Fibroblast of pulmonary artery (primary cell): ENCODE measurements at places on chromosomes 16 and 17.

DNA sequence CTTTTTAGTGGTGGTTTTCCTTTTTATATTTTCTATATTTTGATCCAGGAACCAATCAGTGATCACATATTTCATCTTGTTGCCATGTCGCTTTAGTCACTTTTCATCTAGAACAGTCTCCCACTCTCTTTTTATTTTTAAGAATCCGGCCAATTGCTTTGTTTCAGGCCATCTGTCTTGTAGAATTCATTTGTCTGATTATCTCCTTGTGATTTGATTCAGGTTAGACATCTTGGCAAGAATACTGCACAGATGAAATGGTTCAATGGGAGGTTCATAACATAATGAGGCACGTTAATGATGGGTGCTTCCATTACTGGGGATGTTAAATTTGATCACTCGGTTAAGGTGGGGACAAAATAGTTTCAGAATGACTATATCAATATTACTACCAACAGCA lies 49.1 kb downstream of the NUP88 start:
- no peak for DNase-seq

DNA sequence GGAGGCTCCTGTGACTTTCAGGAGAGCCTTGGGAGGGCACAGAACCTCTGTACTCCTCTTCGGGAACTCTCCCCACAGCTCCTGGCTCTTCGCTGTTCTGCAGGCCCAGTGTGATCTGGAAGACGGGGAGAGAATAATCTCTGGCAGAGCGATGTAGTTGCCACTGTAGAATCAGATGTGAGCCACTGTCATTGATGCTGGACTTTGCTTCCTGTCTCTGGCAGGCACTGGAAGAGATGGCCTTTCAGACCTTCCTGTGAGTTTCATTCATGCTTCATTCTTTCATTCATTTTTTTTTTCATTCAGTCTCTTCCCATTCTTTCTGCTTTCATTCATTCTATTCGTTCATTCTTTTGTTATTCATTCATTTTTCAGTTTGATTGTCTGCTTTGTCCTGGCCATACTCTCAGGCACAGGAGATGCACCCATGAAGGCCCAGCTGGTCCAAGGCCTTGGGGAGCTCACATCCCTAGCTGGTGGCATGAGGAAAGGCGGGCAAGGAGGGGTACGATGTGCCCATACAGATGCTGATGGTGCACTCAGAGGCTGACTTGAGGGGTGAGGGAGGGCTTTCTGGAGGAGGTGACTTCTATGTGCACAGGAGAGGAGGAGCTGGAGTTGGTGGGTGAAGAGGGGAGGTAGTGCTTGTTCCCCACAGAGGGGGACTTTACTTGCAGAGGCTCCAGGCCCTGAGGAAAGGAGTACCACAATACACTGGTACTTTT lies 44.2 kb downstream of the CMIP start:
- DNase-seq = no peak

GRCh38 chr16:1289477-1289866 lies 20.0 kb upstream of the UBE2I start:
- no peak for DNase-seq

- no peak for DNase-seq
Measured at GRCh38 chr17:38590988-38591758, 14.6 kb downstream of the SRCIN1 start.

DNA sequence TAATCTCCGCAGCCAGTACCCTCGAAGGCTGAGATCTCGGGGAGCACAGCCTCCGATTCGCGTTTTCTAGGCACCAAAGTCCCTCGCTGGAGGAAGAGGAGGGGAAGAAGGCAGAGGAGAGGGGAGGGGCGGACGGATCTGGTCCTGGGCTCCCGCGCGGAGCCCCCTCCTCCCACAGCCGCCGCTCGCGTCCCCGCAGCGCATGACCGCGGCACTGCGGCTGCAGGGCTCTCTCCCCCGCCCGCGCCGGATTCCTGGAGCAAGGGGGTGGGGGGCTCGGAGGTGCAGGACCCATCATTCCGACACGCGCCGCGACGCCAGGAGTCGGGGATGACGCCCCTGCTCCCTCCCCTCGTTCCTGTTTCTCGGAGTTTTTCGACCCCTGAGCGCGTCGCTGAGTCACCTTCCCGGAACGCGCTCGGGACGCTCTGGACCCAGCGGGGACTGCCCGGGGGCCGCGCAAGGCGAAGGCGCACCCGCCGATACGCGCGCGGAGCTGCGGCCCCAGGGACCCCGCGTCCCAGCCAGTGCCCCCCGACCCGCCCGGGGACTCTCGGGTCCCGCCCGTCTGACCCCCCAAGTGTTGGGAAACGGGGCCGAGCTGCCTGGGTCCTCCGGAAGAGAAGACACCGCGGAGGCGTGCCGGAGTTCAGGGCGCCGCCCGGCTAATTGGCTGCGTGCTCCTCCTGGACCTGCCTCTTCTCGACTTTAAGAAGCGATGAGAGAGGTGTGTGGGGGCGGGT lies 1.4 kb upstream of the SPHK1 start:
- peak; percentile 66 for DNase-seq

DNA sequence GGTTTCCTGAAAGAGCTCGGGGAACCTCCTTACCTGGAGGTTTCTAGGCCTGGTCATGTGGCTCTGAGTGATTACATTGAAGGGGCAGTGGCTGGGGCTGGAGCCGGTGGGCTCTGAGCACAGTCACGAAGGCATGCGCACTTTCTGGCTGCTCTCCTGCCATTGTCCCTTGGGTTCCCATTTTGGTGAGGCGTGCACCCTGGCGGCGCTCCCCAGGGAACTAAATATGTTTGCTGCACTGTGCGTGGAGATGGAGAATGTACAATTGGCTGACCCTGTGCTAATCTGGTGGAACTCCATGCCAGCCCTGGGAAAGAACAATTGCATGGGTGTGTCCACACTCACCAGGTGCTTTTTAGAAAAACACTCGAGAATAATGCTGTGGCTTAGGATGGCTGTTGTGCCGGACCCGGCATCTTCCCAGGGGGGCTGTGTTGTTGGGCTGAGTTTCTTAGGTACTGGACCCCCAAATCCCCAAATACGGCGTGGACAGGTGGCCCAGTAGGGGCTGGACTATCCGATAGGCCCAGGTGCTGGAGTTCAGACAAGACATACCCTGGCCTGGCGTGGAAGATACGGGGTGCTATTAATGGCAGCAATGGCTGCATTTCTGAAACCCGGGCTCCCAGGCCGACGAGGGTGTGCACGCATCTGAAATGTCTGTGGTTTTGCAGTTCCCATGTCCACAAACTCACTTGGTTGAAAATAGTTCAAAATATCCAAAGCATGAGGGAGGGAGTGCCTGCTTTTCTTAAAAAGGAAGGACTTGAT lies 230.5 kb downstream of the SEC14L1 start:
- no peak for DNase-seq

DNA sequence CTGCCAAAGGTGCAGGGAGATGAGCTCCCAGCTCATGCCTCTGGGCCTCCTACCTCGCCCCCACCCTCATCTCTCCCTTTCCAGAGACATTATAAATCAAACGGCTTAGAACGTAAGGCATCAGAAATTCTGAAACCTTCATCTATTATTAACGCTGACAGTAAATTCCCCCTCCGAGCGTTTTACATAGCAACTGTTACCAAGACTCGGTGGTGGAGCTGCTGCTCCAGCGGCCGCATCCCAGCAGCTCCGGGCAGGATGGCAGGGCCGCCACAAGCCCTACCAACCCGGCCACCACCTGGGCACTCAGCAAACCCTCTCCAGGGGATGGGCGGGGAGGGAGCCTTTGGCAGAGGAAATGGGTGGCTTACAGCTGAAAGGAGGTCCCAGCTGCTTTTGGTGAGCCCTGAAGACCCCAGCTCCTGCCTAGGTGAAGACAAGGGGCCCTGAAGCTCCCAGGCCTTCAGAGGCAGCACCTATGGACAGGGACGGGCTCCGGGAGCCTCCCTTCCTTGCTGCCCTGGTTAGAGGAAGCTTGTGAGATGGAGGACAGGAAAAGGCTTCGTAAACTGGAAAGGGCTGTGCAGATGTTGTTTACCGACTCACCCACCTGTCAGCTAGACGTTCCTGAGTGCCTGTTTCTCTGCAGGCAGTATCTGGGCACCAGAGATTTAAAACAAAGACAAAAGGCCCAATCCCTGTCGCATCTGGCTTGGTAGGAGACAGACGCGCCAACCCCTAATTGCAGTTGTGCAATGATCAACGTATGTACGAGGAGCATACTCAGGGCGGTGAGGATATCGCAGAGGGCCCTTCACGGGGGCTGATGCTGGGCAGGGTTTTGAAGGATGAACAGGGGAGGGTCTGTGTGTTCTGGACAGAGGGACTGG lies 76.9 kb downstream of the RAI1 start:
- no peak for DNase-seq

DNA sequence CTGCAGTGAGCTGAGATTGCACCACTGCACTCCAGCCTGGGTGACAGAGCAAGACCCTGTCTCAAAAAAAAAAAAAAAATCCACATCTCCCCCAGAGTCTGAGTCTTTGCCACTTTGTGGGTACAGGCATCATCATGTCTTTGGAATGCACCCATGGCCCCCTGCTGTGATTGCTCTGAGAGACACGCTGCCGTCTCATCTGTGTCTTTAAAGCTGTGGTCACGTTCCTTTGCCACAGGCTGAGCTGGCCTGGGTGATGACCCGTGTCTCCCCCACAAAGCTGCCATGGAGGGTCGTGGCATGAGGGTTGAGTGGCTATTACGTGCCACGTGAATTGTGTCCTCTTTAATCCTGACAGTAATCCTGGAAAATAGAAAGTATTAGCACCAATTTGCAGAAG lies 20.2 kb downstream of the CRISPLD2 start:
- no peak for DNase-seq

- peak; percentile 9 for DNase-seq
Measured at GRCh38 chr17:49063652-49064051, 66.5 kb downstream of the IGF2BP1 start.

GRCh38 chr17:50101346-50102163 lies 6.4 kb downstream of the PDK2 start:
- DNase-seq = peak; percentile 28

DNA sequence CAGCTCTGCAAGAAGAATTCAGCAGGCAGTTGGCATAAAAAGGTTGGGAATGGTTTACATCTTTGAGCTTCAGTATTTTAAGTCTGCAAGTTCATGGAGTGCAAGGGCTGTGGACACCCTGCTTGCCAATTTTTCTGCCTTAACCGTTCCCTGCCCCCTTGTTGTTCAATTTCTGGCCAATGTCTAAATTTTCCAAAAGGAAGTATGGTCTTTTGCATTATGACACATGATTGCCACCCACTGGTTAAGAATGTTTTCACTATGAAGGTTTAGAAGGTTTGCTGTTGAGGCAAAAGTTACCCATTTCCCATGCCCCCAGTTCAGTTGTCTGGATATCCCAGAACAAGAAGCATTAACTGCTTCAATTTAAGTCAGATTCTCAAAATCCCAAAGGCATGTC lies 441.9 kb downstream of the CDH13 start:
- peak; percentile 78 for DNase-seq

DNA sequence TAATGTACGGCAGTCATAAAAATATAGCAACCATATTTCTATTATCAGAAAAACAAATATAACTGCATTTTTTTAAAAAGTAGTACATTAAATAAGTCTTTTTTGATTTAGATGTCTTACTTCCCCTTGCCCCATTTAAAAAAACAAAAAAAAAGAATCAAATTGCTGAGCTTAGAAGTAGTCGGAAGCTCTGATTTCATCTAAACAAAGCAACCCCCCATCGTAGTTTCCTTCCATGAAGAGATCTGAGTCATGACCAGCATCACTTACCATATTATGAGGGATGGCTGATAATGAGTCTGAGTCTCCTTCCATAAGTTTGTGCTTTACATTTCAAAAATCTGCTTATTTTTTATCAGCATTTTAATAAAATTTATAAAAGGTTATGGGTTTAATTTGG lies 86.2 kb downstream of the ITFG1 start:
- DNase-seq = no peak

GRCh38 chr17:6548034-6548433 lies 8.3 kb downstream of the PITPNM3 start:
- no peak for DNase-seq

DNA sequence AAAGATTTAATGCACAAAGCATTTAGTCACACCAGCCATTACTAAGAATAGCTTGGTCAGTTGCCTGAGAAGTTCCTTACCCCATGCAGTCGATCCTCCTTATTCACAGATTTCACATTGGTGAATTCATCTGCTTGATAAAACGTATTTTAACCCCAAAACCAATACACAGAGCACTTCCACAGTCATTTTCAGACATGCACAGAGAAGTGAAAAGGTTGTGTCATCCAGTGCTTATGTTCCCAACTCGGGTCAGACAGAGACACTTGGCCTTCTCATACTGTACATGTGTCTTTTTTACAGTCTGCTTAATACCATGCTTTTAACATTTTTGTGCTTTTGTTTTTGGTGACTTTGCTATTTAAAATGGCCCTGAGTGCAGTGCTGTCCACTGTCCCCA lies 219.7 kb downstream of the SPECC1 start:
- no peak for DNase-seq

DNA sequence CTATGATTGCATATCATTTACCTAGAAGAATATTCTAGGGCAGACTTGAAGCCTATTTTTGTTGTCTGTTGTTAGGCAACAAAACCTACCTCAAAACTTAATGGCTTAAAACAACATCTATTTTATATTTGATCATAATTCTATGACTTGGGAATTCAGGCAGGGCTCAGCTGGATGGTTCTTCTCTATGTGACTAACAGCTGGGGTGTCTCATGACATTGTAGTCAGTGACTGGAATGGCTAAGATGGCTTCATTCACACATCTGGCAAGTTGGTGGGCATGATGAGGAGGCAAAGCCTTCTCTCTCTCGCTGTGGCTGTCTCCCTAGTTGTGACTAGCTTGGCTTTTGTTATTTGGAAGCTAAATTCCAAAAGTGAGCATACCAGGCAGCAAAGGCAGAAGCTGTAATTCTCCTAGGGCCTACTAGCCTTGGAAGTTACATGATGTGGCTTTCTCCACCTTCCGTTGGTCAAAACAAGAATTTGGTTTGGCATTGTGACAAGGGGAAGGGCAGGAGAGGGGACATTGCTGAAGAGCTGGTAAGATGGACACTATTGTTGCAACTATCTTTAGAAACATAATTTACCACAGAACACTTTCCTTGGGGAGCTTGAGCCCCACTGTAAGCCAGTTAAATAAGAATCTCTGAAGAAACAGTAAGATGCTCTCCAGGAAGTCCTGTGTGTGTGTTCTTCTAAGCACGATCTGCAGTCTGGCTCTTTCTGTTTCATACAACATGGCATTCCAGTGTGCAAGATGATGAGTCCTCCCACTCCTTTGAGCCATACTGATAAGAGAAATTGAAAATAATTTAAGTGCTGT lies 39.4 kb downstream of the ZNRF1 start:
- DNase-seq = peak; percentile 78

DNA sequence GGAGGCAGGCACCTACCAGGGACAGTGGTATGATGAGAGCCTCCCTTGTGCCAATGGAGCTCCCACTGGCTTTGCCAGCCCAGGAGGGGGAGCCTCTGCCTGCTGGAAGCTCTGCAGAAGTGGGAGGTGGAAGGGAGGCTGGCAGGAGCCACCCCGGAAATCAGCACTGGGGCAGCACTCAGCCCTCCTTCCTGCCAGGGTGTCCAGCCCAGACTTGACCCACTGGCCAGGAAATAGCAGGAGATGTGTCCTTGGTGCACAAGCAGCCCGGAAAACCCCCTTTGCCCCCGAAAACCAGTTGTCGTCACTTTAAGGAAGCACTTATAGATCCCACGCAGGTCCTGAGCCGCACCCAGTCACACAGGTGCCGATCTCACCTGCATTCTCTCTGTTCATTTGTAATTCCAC lies 49.3 kb upstream of the CACNG4 start:
- peak; percentile 10 for DNase-seq

GRCh38 chr16:86375364-86375763 lies 135.0 kb upstream of the FOXF1 start:
- peak; percentile 75 for DNase-seq
